ENCODE measurements at places on chromosomes 11 and 22. TPM values are rescaled to one million over a fixed set of nuclear protein-coding genes. Genes with fewer than 3 reads are reported as not detected.

DNA sequence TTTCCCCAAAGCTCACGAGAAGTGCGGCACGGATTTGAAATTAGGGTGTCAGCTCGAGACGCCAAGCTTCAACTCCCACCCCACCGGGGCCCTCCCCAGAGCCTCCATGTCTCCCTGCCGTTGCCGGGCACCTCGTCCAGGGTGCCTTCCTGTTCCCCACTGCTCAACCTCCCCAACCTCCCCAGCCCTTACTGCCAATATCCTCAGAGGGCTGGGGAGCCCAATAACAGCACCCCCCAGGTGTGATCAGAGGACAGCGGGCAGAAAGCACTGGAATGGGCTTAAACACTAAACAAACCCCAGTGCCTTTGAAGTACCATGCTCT is 1336.4 kb downstream of the TBC1D22A start:
- peak; percentile 36 for DNase-seq

DNA sequence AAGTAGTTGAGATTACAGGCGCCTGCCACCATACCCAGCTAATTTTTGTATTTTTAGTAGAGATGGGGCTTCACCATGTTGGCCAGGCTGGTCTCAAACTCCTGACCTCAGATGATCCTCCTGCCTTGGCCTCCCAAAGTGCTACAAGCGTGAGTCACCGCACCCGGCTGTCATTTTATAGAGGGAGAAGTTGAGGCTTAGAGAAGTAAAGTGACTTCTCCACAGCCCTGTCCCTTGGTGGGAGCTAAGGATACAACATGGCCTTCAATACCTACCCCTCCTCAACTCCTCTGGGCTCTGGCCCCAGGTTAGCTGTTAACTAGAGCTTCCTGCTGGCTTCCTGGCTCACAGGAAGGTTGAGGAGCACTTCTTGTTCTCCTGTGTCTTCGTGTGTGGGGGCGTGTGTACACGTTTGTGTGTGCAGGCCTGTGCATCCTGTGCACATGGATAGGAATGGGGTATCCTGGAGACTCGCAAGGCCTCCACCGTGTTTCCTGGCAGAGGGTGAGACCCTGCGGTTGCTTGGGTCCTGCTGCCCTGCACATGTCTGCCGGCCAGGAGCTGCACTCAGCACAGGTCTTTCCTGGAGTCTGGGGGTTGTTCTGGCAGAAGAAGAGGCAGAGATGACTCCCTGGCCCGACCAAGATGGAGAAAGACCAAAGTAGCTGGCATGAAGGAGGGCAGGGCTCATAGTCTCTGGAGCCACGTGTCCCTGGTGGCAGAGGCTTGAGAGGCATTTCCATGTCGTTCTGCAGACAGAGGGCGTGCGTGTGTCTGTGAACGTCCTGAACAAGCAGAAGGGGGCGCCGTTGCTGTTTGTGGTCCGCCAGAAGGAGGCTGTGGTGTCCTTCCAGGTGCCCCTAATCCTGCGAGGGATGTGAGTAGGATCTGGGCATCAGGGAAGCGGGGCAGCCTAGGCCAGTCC is 2.4 kb downstream of the SIDT2 start:
- peak; percentile 60 for DNase-seq

GRCh38 chr11:79375818-79376550 is 64.8 kb downstream of the TENM4 start:
- DNase-seq: no peak

DNA sequence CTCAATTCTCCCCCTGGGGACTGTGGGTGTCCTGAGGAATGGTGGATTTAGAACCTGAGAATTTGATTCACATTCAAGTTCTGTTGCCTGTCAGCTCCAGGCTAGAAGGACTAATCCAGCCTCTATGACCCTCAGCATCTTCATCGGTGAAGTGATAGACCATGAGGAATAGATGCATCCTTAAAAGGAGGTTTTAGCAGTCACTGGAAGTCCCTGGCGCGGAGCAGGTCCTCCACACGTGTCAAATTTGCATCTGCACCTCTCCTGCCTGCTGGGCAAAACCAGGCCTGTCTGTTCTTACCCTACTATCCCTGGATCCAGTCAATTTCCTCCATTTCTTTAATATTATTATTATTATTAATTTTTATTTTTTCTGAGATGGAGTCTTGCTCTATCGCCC is 808.4 kb downstream of the TBC1D22A start:
- no peak for DNase-seq

DNA sequence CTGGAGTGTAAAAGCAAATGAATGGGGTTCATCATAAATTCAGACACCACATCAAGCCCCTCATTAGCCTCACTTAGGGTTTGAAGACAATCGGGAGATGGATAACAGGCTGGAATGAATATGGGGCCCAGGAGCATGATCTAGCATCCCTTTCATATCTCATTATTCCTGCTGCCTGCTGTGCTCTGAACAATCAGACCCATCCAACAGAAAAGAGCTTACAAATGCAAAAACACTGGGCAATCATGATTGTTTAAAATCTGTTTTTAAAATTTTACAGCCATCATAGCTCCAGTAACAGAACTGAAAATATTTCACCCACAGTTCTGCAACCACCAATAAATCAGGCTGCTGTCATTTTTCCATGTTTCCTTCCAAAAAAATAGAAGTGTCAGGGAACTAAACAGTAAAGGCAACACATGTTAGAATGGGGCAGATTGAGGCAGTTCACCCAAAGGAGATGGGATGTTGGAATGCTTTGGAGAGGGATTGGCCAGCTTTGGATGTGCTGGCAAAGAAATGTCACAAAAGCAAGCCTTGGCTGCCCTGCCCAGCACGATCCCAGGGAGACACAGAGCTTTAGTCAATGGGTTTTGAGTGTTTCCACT is 47.8 kb upstream of the BMAL1 start:
- DNase-seq: no peak

GRCh38 chr11:14881576-14882193 is 10.3 kb downstream of the CYP2R1 start:
- DNase-seq: no peak

- no peak for DNase-seq
Measured at GRCh38 chr11:117877120-117877784, 794 bp upstream of the FXYD6 start.

DNA sequence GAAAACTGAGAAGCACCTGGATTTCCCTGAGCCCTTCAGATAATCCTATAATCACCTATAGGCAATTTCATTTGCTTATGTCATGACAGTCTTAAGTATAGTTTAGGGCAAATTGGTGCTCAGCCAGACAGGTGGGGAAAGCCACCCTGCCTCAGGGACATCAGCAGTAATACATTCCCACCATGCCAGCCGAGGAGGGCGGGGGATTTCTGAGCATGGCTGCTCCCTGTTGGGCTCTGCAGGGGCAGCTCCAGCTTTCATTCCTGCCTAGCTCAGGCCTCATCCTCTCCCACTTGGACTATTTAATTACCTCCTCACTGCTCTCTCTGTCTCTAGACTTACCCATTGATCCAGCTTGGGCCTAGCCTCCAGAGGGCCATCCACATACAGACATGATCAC is 9.0 kb upstream of the DRD2 start:
- DNase-seq: no peak

DNA sequence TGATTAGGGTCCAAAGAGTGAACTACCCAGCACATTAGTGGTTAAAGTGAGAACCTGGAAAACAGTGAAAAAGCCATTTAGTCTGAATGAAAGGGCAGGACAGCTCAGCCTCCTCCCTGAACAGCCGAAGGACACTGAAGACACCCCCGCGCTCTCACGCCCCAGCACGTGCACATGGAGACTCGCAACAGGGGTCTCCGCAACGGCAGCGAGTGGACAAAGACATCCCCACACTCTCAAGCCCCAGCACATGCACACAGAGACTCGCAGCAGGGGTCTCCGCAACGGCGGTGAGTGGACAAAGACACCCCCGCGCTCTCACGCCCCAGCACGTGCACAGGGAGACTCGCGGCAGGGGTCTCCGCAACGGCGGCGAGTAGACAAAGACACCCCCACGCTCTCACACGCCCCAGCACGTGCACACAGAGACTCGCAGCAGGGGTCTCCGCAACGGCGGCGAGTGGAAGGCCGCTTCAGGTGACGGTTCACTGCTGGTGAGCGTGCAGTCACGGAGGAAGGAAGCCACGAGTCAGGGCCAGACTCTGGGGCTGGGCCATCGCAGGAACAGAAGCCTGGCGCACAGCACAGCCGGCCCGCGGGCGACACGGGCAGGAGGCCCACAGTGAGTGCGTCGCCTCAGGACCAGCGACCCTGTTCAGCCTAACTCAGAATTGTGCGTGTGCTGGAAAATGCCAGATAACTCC is 43.6 kb downstream of the BRD1 start:
- no peak for DNase-seq

DNA sequence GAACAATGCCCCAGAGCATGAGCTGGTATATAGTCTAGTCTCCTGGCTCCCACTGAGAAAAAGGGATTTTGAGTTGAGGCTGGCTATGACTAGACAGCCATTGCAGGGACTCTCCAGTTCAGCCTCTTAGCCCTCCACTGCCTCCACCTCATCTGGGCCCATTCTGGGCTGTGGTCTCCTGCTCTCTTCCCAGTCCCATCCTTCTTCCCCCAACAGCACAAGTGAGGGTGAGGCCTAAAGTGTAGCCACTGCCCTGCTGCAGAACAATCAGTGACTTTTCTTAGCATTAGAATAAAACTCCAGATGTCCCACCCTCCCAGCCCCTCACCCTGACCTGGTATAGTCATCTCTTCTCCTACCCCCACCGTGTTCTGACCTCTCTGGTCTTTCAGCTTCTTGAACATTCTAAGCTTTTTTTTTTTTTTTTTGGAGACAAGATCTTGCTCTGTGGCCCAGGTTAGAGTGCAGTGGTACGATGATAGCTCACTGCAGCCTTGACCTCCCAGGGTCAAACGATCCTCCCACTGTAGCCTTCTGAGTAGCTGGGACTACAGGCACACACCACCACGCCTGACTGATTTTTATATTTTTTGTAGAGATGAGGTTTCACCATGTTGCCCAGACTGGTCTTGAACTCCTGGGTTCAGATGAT is 4.3 kb downstream of the MED15 start:
- no peak for DNase-seq

- no peak for DNase-seq
Measured at GRCh38 chr22:20181884-20182236, 31.0 kb upstream of the CCDC188 start.

GRCh38 chr11:93984196-93984567 is 37.0 kb upstream of the HEPHL1 start:
- DNase-seq: no peak

DNA sequence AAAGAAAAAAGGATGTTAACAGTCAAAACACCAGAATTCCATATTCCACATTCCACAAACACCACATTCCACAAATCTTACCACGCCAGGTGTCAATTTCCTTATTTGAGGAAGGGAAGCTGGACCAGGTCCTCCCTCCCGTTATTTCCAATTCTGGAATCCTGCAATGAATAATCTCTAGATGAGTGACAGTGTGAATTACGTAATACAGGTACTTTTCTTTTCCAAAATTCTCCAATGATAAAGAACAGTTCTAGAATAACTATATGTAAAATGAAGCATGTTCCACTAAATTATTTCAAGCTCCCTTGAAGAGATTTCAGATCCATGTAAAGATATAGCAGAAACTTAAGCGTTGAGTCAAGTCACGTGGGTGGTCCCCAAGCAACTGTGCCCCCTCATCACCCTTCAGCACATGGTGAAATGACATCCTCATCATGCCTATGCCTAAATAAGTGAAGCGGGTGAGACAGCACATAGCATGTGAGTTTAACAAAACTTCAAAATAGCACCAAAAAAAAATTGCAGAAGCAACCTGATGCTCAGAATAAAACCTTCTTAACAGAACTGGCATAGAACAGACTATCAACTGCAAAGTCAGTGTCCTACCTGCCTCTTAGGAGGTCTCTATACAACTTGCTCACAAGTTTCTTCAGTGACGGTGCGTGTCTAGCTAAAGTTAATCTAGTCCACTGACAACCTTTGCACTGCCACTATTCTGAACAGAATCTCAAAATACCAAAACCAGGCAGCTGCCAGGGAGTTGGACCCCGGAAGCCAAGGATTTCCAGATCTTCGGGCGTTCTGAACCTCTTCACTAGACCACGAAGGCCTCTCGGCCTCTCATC is 876 bp downstream of the NFRKB start:
- no peak for DNase-seq

- no peak for DNase-seq
Measured at GRCh38 chr11:79942090-79942489, 501.3 kb upstream of the TENM4 start.

- DNase-seq: no peak
Measured at GRCh38 chr22:20656902-20657836, 116.7 kb upstream of the SERPIND1 start.

GRAP2 gene
- 0.66 TPM for total RNA-seq

GAS2 gene
- 10.2 TPM for total RNA-seq
